ENCODE measurements at places on chromosomes 6 and 20.

DNA sequence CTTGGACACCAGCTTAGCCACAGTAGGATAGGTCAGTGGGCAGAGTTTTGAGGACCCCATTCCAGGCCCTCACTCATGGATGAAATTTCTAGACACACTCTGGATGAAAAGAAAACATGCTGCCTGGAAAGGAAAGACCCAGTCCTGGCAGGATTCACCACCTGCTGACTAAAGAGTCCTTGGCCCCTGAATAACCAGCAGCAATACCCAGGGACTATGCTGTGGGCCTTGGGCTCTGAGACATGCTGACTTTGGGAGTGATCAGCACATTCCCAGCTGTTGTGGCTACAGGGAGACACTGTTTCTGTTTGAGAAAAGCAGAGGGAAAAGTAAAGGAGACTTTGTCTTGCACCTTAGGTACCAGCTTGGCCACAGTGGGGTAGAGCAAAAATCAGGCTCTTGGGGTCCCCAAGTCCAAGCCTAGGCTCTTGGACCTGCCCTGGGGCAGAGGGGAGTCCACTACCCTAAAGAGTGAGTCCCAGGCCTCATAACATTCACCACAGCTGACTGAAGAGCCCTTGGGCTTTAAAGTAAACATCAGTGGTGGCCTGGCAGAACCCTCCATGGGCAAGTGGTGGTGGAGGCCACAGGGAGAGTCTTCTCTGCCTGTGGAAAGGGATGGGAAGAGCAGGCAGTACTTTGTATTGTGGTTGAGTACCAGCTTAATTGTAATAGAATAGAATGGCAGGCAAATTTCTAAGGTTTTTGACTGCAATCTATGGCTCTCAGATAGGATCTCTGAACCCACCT lies 516.8 kb downstream of the BCKDHB start:
- DNase-seq, result no peak
- H3K27me3 ChIP-seq, result no peaks in the 10 kb centered on the region
- no peak overlapping the region for H3K4me3 ChIP-seq
- no peaks in the 10 kb centered on the region for H3K36me3 ChIP-seq

GRCh38 chr6:138231381-138231886 lies 13.1 kb upstream of the PBOV1 start:
- no peak for DNase-seq
- H3K27me3 ChIP-seq, result no peaks in the 10 kb centered on the region
- no peak overlapping the region for H3K4me3 ChIP-seq
- no peak overlapping the region for H3K27ac ChIP-seq

DNA sequence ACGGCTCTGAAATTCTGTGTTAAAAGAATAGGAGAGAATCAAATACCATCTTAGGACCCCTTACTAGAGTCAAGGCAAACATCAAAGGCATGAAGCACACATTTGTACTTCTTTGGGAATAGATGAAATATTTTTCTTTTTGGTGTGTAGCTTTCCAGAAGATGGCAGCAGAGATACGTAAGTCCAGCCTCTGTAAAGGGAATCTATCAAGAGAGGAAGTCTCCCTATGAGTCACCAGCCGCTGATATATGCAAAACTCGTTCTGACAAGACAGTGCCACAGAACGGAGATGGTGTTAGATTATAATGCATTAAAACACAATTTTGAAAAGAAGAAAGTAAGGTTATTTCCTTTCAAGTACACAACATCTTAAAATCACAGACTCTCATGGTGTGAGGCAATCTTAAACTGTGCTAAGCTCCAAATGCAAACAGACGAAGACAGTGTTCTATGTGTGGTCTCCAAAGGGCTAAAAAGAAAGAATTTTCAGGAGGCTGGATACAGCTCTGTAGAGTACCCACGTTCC lies 120.0 kb upstream of the AGPAT4 start:
- H3K36me3 ChIP-seq, result no peaks in the 10 kb centered on the region
- no peaks in the 10 kb centered on the region for H3K27me3 ChIP-seq
- no peaks in the 10 kb centered on the region for H3K4me1 ChIP-seq
- peak; percentile 92 for DNase-seq

GRCh38 chr6:22657352-22657980 lies 88.1 kb downstream of the HDGFL1 start:
- no peaks in the 10 kb centered on the region for H3K27me3 ChIP-seq
- peak; percentile 39 for DNase-seq
- H3K4me3 ChIP-seq, result no peak overlapping the region
- no peaks in the 10 kb centered on the region for H3K36me3 ChIP-seq
- no peaks in the 10 kb centered on the region for H3K4me1 ChIP-seq

- no peaks in the 10 kb centered on the region for H3K36me3 ChIP-seq
- no peak overlapping the region for H3K27ac ChIP-seq
- H3K27me3 ChIP-seq, result no peaks in the 10 kb centered on the region
Observed at GRCh38 chr20:32903666-32904175, 45.0 kb downstream of the EFCAB8 start.

GRCh38 chr6:105746130-105746505 lies 340.0 kb upstream of the PRDM1 start:
- H3K4me3 ChIP-seq, result no peak overlapping the region
- DNase-seq, result no peak
- no peak overlapping the region for H3K27ac ChIP-seq
- H3K27me3 ChIP-seq, result no peaks in the 10 kb centered on the region
- H3K36me3 ChIP-seq, result no peaks in the 10 kb centered on the region

GRCh38 chr6:135451617-135452190 lies 45.8 kb downstream of the AHI1 start:
- H3K27ac ChIP-seq, result no peak overlapping the region
- no peaks in the 10 kb centered on the region for H3K4me1 ChIP-seq
- peak; percentile 66 for DNase-seq
- no peaks in the 10 kb centered on the region for H3K36me3 ChIP-seq
- no peaks in the 10 kb centered on the region for H3K27me3 ChIP-seq
- H3K4me3 ChIP-seq, result no peak overlapping the region

GRCh38 chr6:109496036-109496772 lies 13.2 kb upstream of the ZBTB24 start:
- no peak overlapping the region for H3K27ac ChIP-seq
- no peaks in the 10 kb centered on the region for H3K4me1 ChIP-seq
- H3K36me3 ChIP-seq, result no peaks in the 10 kb centered on the region
- no peak overlapping the region for H3K4me3 ChIP-seq

DNA sequence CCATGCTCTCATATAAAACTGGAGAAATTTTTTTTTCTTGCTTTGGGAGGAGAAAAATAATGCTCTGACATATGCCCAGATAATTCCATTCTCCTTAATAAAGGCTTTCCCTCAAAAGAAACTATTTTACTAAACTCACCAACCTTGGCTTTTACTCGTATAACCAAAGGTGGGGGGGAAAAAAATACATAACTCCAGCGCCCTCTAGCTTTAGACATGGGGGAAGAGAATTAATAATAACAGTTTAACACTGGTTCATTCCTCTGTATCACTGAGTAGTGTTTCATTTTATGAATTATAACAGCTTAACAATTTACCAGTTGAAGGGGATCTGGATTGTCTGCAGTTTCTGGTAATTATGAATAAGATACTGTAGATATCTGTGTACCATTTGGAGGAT lies 1226.1 kb downstream of the GRIK2 start:
- no peak overlapping the region for H3K27ac ChIP-seq
- DNase-seq, result no peak
- H3K4me1 ChIP-seq, result no peaks in the 10 kb centered on the region
- H3K27me3 ChIP-seq, result no peaks in the 10 kb centered on the region

- peak; percentile 76 for DNase-seq
- H3K36me3 ChIP-seq, result no peaks in the 10 kb centered on the region
- no peak overlapping the region for H3K4me3 ChIP-seq
Observed at GRCh38 chr6:84618836-84619235, 145.6 kb downstream of the TBX18 start.

- H3K27me3 ChIP-seq, result no peaks in the 10 kb centered on the region
- no peak overlapping the region for H3K27ac ChIP-seq
- DNase-seq, result no peak
- no peak overlapping the region for H3K4me3 ChIP-seq
- H3K36me3 ChIP-seq, result no peaks in the 10 kb centered on the region
- no peaks in the 10 kb centered on the region for H3K4me1 ChIP-seq
Observed at GRCh38 chr6:15927531-15928225, 201.2 kb upstream of the MYLIP start.

- H3K27me3 ChIP-seq, result no peaks in the 10 kb centered on the region
- no peaks in the 10 kb centered on the region for H3K4me1 ChIP-seq
- no peak overlapping the region for H3K4me3 ChIP-seq
- no peak for DNase-seq
- peaks cover 3% of the 10 kb centered on the region for H3K36me3 ChIP-seq
Observed at GRCh38 chr6:82183642-82184282, 63.8 kb downstream of the IBTK start.

DNA sequence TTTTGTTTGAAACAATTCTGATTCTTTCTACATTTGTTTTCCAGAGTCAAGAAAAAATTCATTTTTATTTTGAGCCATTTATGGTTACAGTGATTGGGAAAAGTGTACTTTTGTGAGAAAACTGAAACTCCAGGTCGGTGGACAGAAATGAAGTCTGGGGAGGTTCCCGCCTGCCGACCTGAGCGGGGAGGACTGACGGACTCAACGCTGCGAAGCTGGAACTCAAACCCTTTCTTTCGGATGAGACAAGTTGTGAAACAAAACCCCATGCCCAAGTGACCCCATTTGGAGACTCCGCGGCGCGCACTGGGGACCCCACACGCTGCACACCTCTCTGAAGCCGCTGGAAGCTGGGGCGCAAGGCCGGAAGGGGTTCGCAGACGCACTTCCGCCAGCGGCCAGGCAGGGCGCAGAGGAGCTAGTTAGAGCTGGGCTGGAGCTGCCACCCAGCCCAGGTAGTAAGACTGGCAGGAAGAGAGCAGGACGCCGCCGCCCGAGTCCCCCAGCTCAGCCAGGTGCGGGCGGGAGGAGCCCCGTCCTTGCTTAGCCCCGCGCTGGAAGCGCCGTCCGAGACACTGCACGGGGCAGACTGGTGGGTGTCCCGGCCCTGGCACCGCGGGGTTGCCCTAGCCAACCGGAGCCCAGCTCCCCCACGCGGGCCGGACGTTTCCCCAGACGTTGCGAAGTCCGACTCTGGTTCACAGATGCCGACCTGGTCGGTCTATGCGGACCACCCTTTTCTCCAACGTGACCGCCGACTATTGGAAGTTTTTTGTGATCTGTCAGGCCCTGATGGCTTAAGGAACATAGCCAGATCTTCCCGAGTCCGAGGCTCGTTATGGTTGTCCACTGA lies 19.8 kb upstream of the ZSCAN16 start:
- peak; percentile 77 for DNase-seq
- H3K27ac ChIP-seq, result peak overlapping the region; percentile 69
- H3K27me3 ChIP-seq, result no peaks in the 10 kb centered on the region
- no peaks in the 10 kb centered on the region for H3K4me1 ChIP-seq
- H3K4me3 ChIP-seq, result peak overlapping the region; percentile 89

DNA sequence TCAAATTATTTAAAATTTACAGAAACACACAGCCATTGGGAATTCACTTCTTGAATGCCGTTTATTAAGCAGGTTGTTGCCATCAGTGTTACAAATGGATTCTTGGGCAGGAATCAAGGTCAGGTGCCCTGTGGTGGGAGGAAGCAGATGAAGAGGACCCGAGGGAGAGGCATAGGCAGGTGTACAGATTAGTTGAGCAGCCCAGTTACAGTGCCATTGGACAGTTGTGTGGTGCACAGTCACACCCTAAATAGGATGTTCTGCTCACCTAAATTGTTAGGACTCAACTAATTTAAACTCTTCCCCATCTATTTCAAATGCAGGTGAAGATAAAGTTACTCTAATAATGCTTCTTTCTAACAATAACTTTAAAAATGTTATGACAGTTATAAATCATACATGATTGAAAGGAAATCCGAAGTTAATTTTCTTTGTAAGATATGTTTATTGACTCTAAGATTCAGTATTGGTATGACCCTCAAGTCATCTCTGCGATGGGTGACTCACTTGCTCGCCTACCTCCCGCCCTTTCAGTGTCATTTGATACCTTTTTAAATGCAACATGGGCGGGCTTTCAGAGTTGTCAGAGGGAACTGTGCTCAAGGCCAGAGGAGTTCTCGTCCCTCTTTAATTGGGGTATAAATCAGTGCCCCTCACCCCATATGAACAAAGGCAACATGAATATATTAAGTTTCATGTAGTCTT lies 35.1 kb downstream of the DSE start:
- no peaks in the 10 kb centered on the region for H3K36me3 ChIP-seq
- DNase-seq, result peak; percentile 76
- H3K27me3 ChIP-seq, result no peaks in the 10 kb centered on the region

- no peaks in the 10 kb centered on the region for H3K36me3 ChIP-seq
- no peaks in the 10 kb centered on the region for H3K4me1 ChIP-seq
- H3K27ac ChIP-seq, result peak overlapping the region; percentile 84
- H3K4me3 ChIP-seq, result peak overlapping the region; percentile 58
Observed at GRCh38 chr6:31197559-31198305, 27.2 kb upstream of the POU5F1 start.

DNA sequence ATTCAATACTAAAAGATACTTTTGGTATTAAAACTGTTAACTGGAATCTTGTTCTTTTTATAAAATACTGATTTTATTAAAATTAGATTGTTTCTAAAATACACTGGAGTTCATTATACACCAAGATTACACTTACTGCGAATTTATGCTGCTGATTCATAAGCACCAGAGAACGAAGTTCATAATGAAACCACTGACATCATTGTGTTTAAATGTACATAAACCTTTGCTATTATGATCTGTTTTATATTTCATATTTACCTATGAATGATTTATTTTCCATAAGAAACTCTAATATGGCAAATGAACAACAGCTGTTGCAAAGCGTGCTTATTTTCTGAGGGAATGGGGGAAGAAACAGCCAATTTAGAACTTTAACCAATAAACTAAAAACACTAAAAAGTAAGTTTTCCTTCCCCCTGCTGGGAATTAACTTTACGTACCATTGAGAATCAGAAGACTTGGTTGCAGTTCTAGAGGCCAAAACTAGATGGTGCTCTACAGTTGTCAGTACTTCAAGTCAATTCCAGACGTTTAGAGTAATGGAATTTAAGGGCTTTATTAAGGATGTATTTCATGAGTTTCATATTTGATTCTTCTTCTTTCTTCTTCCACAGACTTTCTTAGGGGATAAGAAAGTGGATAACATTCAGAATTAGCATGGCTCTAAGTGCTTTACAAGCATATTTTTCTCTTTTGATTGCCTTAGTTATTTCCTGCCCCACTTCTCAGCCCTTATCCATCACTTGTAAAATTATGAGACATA lies 30.8 kb upstream of the COL19A1 start:
- H3K4me3 ChIP-seq, result no peak overlapping the region
- H3K36me3 ChIP-seq, result no peaks in the 10 kb centered on the region
- no peak overlapping the region for H3K27ac ChIP-seq
- H3K4me1 ChIP-seq, result no peaks in the 10 kb centered on the region
- H3K27me3 ChIP-seq, result no peaks in the 10 kb centered on the region
- peak; percentile 65 for DNase-seq
